HCEC 1CT (cell line): ENCODE measurements at places on chromosomes 5 and 9.

GRCh38 chr5:164475339-164475977 is 970.0 kb downstream of the MAT2B start:
- peak; percentile 37 for DNase-seq

- DNase-seq = no peak
Measured at GRCh38 chr9:72041775-72042194, 18.6 kb downstream of the C9orf57 start.

GRCh38 chr5:38023371-38023770 is 183.5 kb upstream of the GDNF start:
- DNase-seq = no peak

DNA sequence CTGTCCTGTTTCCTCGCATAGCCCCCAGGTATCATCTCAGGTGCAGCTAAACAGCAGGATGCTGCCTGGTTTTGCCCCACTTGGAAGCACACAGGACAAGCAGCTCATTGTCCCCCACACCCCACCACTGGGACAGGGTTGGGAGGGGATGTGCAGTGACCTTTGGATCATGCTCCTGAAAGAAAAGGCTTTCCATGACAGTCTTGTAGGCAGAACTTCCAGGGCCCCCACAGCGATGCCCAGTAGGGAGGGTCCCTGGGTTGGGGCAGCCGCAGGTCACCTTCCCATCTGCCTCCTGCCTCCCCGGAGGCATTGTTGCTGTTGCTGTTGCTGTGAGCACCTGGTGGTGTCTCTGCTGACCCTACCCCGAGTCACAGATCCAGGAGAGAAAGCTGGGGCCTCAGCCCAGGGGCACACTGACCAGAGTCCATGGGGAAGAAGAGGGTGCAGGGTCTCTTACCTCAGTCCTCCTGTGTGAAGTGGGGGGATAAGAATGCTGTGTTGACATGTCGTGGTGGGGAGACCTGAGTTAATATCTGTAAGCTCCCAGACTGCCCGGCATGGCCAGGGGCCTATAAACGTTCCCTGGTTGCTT is 8.5 kb downstream of the CEP72 start:
- DNase-seq = no peak

DNA sequence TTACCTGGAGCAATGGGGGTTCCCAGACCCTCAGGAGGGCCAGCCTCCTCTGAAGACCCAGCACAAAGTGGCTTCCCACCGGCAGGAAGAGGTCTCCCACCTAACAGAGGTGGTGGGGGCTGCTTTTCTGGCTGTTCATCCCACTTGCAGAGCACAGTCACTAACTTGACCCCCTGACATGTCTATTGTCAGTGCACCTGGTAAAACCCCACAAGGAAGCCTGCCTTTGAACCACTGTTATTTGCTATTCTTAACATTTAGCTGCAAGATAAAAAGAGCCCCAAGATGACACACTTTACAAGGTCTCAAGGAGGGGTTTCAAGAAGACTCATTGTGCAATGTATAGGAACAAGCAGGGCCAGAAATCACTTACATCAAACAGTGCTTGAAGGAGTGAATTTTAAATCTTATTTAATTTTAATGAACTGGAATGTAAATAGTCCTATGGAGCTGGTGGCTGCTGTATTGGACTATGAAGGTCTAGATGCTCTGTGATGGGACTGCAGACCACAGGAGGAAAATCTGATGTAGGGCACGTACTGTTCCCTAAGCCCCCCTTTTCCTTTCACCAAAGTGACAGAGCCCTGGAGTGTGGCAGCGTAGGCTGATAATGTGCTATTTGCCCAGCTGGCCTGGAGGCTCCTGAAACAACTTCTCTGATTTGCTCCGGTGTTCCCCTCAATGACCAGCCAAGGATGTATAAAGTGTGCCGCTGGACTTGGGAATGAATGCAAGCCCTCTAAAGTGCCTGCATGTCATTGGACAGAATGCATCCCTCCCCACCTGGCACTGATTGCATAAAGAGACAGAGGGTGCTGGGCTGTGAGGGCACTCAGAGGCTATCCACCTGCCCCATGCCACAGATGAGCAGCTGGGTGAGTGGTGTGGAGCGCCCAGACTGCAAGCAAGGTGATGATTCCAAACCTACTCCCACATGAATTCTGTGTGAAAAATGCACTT is 80.2 kb downstream of the PTPN3 start:
- no peak for DNase-seq

DNA sequence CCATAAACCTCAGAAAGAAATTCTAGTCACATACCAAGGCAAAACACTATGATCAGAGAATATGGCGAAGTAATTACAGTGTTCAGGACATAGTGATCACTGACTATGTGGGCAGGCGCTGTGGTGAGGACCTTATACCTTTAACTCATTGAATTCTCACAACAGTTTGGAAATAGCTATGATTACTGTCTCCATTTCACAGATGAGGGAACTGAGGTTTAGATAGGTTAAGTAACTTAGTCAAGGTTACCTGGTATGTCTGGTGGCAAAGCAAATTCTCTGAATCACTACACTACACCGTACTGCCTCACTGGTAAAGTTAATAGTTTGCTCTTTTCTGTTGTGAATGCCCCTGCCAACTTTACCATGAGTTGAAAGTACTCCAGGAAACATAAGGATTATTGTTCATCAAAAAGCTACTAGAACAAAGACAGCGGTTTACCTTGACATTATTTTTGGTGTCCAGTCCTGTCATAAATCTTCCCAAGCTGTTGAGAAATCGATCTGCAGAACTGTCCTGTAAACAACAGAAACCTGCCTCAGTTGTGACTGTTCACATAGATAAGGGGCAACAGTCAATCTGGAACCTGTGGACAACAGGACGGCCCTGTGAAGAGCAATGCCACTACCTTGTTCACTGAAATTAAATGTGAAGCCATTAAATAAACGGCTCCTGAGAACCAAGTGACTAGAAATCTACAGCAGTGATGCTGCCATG is 36.3 kb downstream of the NIPSNAP3B start:
- no peak for DNase-seq

GRCh38 chr9:9615086-9615485 is 997.7 kb downstream of the PTPRD start:
- no peak for DNase-seq

DNA sequence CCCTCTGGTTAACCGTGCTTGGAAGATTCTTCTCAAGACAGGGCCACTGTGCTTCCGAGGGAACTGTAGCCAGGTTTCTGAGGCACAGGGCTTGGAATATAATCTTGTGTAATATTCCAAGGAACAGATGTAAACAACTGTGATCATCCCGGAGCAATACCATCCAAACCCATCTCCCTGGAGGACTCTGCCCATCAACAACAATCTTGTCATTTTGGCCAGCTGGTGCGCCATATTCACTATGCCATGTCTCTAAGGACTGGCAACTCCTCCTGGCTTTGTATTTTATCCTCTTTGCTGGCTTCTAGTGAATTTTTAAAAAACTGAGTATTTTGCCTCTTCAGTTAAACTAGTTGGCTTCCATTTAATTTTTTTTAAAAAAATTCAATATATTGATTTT is 349.3 kb downstream of the ADAMTS6 start:
- no peak for DNase-seq

GRCh38 chr5:10756549-10756948 is 4.5 kb downstream of the DAP start:
- DNase-seq = peak; percentile 12

GRCh38 chr5:73300337-73301207 is 127.6 kb downstream of the TMEM174 start:
- no peak for DNase-seq

GRCh38 chr5:180435594-180435993 is 58.6 kb upstream of the CNOT6 start:
- DNase-seq = no peak

GRCh38 chr5:158051036-158051435 is 192.1 kb upstream of the CLINT1 start:
- DNase-seq = no peak

DNA sequence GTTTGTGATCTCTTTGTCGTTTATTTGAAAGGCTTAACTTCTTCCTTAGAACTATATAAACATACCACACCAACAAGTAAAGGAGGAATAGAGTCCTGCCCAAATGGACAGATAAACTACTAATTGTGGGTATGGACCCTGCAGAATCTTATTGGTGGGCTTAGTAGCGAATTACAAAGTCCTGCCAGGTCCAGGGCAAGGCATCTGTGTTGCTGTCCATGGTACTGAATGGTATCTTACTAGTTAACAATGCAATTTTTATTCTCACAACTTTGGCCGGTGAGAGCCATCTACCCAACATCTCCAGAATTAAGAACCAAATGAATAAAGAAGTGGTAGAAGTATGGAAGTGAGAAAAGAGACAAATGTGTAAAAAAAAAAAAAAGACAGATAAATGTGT is 1782.4 kb upstream of the WWC1 start:
- no peak for DNase-seq

GRCh38 chr5:95411474-95411873 is 20.3 kb downstream of the FAM81B start:
- DNase-seq = no peak

GRCh38 chr9:2603621-2604020 is 18.0 kb upstream of the VLDLR start:
- DNase-seq = no peak

- no peak for DNase-seq
Measured at GRCh38 chr5:80216753-80217596, 38.9 kb downstream of the SERINC5 start.

GRCh38 chr9:124593200-124593599 is 86.0 kb upstream of the NR5A1 start:
- no peak for DNase-seq

- no peak for DNase-seq
Measured at GRCh38 chr5:17801595-17801994, 167.3 kb downstream of the TAF11L14 start.

DNA sequence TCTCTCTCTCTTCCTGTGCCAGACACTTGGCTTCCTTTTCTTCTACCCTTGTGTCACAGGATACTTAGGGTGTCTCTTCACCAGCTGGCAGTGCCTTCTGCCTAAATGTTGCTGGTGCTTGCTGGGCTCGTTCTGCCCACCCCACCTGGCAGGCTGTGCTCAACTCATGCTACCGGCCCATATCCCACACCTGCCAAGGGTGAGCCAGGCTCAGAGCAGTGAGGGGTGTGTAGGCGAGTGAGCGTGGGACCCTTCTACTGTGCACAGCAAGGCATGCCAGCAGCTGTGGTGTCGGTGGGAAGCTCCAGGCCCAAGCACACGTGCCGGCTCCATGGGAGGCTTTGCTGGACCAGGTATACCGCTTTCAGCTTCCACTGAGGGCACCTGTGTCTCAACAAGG is 1626.7 kb upstream of the ACO1 start:
- no peak for DNase-seq

DNA sequence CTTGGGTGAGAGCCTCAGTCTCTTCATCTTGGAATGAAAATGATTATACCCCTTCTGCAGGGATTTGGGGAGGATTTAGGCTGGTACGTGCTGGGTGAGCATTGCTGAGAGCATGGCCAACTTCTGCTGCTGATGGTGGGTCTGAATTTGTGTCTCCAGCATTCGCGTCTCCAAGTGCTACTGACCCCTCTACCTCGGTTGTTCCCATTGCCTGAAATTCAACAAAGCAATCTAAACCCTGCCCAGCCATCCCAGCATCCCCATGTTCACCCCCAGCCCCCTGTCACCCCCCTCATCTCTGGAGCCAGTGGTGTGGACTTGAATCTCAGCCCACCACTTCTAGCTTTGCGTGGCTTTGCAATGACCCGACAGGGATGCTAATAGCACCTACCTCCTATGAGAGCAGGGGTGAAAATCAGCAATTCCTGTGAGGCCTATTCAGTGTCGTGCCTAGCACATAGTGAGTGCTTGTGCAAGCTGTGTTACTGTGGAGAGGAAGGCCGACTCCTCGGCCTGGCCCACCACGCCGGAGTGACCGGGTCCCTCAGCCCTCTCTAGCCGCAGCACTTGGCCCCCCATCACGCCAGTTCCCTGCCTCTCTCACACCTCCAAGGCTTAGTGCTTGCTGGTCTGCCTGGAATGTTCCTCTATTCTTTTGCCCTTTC is 43.4 kb upstream of the SH3PXD2B start:
- no peak for DNase-seq

GRCh38 chr5:59358005-59358861 is 535.3 kb downstream of the PDE4D start:
- no peak for DNase-seq

DNA sequence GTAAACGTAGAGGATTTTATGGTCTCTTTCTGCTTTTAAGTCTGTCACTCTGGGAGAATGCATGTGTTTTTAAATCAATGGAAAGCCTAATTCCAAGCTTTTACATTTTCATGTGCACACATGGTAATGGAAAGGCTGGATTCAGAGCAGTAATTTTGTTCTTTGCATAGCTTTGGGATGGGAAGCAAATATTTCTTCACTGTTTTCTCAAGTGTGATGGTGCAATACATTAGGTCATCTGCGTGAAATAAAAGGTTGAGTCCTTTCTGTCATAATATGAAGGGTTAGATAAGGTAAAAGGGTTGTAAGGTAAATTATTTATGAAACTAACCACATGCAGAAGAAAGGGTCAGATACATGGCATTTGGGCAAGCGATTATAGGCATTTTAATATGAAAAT is 88.2 kb upstream of the NR3C1 start:
- DNase-seq = no peak

DNA sequence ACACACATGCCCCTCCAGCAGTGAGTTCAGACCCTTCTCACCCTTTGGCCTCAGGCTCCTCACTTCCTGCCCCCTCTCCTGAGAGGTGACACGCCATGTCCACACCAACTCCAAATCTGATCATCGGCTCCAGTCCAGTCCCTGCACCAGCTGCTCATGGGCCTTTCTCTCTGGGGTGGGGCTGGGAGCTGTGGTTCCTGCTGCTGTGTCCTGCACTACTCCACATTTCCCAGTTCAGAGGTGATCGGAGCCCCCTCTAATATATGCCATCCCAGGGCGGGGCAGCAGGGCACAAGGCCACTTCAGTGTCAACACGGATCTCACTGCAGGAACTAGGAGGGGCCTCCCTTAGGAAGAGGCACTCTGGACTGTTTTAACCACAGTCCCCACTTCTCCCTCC is 91.5 kb downstream of the ADAMTS2 start:
- DNase-seq = no peak

DNA sequence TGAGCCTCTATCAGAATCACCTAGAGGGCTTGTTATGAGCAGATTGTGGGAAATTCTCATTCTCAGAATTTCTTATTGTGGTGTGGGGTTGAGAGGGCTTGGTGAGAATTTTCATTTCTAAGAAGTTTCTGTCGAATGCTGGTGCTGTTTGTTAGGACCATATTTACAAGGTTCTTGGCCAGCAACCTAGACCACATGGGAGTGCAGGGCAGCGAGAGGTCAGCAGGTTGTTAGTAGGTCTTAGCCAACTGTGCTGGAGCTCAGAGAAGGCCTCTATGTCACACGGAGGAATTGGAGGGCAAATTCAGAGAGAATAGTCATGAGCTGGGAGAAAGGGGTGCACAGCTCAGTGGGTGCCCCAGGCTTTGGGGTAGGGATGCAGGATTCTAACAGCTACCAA is 357.0 kb downstream of the LRRC70 start:
- no peak for DNase-seq

GRCh38 chr5:59025734-59026133 is 442.9 kb downstream of the RAB3C start:
- DNase-seq = no peak

- no peak for DNase-seq
Measured at GRCh38 chr5:42506662-42507061, 83.4 kb downstream of the GHR start.

DNA sequence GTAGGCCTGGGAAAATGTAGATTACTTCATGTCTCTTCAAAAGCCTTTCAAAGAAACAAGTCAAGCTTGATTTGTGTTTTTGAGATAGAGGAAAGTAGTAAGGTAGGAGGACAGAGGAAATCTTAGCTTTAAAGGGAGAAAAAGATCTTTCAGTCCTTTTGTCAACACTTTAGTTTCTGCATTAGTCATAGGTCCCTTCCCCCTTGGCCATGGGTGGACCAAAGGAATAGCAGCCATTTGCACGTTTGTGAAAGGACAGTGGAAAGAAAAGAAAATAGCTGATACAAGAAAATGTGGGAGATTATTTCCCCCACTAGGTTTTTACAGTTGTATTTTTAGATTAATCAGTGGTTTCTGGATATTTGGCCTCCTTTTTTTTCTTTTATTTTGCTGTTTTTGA is 121.9 kb upstream of the GRHPR start:
- peak; percentile 23 for DNase-seq
